Dorsolateral prefrontal cortex (tissue), 122 donors: ENCODE measurements at places on chromosomes 1 and 21.

- DNase-seq = no peak
These were observed 118.0 kb upstream of the IPO9 start for GRCh38 chr1:201710632-201711597.

DNA sequence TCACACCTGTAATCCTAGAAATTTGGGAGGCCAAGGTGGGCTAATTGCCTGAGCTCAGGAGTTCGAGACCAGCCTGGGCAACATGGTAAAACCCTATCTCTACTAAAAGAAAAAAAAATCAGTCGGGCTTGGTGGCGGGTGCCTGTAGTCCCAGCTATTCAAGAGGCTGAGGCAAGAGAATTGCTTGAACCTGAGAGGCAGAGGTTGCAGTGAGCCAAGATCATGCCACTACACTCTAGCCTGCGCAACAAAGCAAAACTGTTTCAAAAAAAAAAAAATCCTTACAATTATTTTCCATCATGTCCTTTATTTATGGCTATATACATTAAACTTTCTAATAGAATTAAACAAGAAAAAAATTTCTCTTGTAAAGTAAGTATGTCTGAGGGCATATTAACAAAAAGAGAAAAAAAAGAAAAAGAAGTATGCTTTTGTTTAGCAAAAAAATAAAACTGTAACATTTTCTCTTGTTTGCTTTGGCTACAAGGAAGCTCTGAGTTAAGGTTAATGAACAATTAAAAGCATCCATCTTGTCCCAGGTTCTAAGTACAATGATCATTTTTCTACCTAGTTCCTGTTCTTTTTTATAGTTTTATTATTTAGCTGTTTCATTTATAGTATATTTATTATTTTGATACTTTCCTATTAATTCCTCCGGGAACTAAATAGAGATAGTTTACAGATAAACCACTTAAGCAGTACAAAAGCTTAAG is 18.1 kb downstream of the TMEM50B start:
- no peak for DNase-seq

DNA sequence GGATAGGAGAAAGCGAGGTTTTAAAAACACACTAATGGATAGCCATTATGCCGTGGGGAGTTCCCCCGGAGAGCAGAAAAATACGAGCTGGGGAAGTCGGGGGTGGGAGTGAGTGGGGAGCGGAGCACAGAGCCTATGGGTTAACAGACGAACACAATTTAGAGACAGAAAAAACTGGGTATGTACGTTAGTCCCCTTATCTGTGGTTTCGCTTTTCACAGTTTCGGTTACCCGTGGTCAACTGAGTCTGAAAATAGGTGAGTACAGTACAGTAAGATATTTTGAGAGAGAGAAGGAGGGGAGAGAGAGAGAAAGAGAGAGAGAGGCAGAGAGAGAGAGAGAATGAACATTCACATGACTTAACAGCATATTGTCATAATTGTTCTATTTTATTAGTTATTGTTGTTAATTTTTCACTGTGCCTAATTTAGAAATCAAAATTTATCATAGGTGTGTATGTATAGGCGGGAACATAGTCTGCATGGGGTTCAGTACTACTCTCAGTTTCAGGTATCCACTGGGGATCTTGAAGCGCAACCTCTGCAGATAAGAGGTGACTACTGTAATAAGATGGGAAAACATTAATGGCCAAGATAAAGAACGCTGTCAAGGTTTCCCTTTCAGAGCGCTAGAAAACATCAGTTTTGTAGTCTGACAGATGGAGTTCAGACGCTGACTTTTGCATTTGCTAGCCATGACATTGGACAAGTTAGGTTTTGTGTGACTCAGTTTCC is 125.6 kb upstream of the LMO4 start:
- no peak for DNase-seq

- DNase-seq = peak; percentile 71
These were observed 974.8 kb downstream of the ADGRL2 start for GRCh38 chr1:82775406-82776000.

DNA sequence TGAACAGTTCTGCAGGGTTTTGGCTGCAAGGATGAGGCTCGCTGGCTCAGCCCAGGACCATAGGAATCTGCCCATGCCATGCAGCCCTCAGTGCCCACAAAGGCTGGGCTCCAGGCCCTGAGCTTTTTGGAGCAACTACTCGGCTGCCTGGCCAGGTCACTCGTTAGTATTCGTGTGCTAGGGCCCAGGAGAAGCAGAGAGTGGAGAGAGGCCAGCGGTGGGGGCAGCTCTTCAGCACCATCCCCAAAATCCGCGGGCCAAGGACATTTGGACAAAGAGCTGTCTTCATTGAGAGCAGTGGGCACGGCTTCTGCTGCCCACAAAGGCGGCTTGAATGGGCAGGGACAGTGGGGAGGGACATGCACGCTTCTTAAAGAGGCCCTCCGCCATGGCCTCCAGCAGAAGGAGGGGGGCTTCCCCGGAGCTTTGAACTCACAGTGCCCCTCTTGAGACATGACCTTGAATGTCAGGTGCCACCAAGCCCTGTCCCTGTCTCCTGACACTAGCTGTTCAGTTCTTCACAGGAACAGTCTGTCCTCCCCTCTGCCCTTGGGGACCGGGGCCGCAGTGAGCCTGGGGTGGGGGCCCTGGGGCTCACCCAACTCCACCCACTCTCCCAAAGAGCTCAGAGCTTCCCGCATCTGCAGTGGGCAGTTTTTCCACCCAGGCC is 106.1 kb upstream of the ARHGEF16 start:
- peak; percentile 78 for DNase-seq

GRCh38 chr1:164712131-164713036 is 153.4 kb downstream of the PBX1 start:
- no peak for DNase-seq

GRCh38 chr1:6316240-6317097 is 55.6 kb upstream of the GPR153 start:
- DNase-seq = no peak

DNA sequence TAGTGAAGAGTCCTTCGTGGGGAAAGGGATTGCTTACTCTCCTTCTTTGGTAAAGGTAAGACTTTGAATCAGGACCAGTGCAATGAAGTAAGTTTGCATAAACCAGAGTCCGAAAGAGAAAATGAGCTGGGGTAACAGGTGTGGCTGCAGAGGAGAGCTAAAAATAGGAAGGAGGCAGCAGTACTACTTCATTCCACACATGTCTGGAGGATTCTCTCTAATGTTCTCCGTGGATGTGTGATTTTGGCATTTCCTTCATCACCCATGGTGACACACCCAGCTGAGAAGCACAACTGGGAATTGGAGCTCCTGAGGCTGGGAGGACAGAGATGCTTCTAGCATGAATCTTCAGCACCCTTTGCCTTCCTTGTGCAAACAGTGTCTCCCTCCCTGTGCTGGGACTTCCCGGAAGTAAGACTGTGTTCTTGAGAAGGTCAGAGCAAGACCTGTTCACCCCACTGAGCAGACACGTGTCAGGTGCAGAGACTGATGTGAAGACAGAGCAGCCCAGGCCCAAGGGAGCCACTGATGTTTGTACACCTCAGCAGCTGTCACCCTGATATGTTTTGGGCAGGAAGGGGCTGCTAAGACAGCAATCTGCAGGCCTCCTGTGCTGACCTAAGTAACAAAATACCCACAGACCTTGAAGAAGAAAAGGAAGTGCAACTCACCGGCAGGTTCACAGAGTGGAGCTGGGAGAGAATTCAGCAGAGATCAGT is 13.3 kb downstream of the FCRL1 start:
- no peak for DNase-seq

DNA sequence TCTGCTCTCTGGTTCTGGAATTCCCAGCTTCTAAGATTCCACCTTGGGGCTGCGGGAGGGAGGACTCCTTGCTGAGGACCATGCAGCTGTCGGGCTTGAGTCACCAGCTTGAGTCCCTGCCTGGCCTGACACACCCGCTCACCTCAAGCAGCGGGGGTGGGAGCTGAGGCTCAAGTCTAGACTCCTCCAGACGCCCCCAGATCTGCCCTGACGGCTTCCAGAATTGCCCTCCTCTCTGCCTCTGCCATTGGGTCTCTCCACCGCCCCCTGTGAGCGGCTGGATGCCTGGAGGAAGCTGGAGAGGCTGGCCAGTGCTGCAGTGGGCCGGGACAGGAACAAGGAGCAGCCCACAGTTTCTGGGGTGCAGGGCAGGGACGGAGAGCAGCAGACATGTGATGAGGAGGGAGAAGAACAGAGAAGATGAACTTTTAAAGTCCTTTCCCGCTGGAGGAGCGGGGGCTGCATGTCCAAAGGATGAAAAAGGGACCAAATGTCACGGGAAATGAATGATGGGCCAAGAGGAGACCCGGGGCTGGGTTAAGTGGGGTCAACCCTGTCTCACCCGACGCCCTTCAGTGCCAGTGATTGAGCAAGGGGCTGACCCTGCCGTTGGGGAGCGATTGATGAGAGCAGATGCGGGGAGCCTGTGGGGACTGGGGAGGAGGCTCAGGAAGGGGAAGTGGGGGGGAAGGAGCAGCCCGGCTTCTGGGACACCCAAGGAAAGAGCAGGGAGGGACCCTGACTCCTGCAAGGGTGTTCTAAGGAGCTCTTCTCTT is 13.5 kb downstream of the CRABP2 start:
- no peak for DNase-seq

DNA sequence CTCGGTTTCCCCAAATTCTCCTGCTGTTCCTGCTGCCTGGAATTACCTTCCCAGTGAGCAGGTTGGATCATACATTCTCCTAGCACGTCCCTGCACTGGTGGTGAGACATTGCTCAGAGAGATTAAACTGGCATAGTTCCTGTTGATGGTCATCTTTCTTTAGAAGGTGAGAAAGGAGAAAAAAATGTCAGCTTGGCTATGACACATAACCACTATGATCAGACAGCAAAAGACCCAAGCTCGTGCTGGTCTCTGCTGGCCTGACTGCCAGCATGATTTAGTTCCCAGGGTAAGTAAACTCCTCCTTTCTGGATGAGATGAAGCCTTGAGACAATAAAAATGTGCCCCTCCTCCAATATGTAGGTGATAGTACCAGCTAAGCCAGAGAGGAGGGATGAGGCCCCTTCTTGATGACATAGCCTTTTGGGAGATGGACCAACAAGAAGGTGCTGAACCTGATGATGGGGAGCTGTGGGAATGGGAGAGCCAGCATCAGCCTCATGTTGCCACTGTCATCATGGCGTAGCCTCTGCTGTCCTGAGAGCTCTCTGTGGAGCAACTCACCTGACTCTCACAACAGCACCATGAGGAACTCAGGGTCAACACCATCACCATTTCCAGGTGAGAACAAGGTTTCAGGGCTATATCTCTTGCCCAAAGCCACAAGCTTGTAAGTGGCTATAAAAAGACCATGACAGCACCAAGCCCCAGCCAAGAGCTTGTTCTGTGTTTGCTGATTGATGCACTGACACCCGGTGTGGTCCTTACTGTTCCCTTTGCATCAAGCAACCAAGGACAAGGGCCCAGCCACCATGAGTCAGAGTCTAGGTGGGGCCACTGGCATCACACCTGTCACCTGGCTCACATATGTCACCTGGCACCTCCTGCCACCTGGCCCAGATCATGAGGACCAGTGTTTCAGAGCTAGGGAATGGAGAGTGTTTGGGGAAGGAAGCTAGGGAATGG is 200.0 kb downstream of the MATN1 start:
- DNase-seq = no peak

- DNase-seq = no peak
These were observed 32.6 kb downstream of the TRIM67 start for GRCh38 chr1:231194476-231194842.

GRCh38 chr21:45050345-45050796 is 24.0 kb upstream of the ADARB1 start:
- DNase-seq = no peak

- DNase-seq = no peak
These were observed 408.1 kb upstream of the USP24 start for GRCh38 chr1:55623311-55623710.

GRCh38 chr1:58713841-58714240 is 14.0 kb upstream of the MYSM1 start:
- DNase-seq = no peak

- DNase-seq = no peak
These were observed 4.3 kb downstream of the HSF2BP start for GRCh38 chr21:43654806-43655489.

DNA sequence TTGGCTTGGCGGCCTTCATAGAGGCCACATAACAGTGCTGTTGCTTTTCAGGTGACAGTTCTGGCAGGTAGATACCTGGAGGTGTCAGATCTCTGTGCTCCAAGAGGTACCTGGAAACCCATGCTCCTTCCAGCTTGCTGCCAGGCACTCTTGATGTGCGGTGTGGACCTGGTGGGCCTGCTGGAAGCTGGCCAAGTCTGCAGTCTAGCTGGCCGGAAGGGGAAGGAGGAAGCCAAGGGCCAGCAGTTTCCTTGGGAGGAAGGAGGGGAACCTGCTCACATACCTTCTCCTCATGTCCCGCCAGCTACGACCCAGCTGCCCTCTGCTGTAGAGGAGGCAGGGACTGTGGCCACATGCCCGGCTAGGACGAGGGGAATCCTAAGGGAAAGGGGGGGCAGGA is 166.4 kb upstream of the AJAP1 start:
- no peak for DNase-seq

DNA sequence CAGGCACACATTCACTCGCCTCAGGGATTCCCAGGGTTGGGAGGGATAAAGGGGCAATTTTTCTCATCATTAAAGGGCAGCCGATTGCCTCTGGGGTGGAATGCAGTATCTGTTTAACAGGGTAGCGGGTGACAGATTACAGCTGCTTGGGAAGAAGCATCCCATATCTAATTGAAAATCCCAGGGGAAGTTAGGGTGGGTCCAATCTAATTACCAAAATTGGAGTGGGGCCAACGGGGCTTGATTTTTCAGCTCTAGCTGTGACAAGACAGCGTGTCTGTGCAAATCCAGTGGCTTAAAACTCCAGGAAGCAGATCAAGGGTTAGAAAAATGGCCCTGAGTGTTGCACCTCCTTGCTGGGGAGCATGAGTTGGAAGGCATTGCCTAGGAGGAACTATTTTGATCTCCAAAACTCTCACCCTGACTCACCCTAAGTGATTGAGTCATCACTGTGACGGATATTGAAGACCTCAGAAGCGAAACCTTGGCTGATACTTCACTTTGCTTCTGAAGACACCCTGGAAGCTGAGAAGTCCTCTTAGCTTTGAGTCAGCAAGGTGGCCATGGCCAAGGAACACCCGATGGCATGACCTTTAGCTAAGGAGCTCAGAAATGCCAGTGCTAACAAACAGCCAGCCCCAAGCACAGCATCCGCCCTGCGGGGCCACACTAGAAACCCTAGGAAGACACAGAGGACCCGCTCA is 46.0 kb downstream of the GRHL3 start:
- DNase-seq = no peak

GRCh38 chr1:2644171-2644570 is 11.4 kb upstream of the MMEL1 start:
- no peak for DNase-seq

GRCh38 chr1:109880971-109881894 is 29.4 kb upstream of the CSF1 start:
- no peak for DNase-seq

- no peak for DNase-seq
These were observed 113.4 kb downstream of the NGF start for GRCh38 chr1:115224636-115225035.
